NCI-H187 (cell line): ENCODE measurements at places on chromosomes 6 and 20.

DNA sequence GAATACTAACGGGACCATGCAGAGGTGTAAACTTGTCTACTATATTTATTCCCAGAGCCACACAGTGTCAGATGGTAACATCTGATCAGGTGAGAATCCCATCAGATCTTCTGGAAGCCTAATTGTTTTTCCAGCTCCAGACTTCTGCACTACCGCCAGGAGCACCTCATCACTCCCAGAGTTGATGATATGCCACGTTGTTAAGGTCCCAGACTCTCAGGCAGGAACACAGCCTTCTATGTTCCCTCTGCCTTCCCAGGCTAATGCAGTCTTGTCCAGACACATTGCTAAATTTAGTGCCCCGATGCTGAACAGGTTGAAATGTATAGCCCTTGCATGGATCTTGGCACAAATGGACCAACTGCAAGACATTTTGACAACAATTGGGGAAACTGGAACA is 86.2 kb downstream of the PROKR2 start:
- DNase-seq, result no peak

DNA sequence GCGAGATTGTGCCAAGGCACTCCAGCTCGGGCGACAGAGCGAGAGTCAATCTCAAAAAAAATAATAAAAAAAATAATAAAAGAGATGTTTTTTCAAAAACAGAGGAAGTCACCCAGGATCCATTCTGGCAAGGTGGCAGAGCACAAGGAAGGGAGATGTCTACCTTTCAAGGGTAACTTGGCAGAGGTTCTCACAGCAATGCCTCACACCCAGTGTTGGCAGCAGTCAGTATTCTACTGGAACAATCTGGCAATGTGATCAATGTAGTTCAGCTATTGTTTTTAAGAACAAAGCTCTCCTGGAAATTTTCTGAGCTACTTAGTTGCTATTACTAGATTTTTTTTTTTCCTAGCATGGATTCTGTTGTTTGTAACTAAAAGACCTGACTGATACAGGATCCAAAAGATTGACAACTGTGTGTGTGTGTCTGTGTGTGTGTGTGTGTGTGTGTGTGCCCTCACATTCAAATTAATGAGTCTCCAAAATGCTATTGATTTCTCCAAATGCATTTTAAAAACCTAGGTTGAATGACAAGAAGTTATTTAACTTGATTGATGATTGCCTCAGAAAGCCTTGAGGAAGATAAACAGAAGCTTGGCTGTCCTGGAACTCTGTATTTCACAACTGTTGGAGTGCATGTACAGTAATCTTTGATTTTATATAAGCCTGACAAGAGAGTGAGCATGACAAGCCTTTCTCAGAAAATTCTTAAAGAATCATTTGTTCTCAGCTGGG is 114.1 kb upstream of the RREB1 start:
- DNase-seq, result no peak

- DNase-seq, result no peak
Measured at GRCh38 chr6:84191802-84192201, 35.6 kb downstream of the CEP162 start.

DNA sequence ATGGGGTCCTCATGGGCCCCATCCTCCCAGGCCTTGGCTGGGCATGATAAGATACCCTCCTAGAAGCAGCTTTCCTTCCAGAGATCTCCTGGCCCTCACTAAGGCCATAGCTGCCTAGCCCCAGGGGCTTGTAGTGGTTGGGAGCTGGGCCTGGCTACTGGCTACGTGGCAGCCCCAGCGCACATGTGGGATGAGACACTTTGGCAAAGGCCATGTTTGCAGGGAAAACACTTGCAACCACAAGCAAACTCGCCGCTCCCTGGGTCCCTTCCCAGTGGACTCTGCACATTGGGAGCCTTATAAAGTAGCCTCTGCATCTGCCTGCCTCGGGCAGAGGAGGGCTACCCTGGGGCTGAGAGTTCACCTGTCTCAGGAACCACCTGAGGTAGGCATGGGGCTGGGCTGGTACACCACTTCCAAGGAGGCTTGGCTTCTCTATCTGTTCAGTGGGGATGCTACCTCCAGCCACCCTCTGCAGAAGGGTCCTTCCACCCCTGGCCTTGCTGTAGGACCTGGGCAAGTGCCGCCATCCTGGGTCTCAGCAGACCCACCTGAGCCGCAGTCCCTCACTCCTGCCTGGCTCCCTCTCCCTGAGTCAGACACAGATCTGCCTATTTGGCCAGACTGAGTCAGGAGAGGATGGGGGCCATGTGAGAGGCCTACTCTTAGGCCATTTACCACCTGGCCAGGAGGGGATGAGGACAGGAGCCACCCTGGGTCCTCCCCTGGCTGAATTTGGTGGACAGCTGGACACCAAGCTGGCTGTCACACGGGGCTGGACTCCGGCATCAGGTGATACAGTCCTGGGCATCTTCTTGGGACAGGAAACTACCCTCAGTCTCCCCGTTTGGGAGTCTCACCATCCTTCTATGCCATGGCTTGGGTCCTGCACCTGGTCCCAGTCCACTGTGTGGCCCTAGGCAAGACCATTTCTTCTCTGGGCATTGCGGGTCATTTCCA is at the start of gene BPIFB2:
Gene BPIFB2 (plus strand): TSS at position 329 of the 960 bp plus-strand sequence. CDS start 871 bp downstream, outside the sequence.
- DNase-seq, result no peak

- DNase-seq, result no peak
Measured at GRCh38 chr6:142784344-142784743, 160.6 kb downstream of the HIVEP2 start.

DNA sequence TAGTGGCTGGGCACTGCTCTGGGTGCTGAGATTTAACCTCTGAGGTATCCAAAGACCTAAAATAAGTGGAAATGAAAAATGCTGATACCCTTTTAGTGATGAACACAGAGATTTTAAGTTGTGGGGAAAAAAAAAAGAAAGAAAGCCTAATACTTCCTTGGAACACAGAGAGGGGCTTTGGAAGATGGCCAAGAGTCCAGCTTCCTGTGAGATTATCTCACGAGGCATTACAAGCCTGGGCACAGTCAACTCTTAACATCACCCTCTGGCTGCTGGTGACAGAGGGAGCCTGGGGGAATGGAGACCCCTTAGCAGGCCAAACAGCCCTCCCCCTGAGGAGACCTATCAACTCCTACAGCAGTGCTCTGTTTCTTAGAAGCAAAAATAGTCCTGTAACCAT is 19.7 kb downstream of the BTN2A1 start:
- no peak for DNase-seq

GRCh38 chr6:87473419-87473903 is 687 bp downstream of the SLC35A1 start:
- no peak for DNase-seq
